GM12878 (cell line): ENCODE measurements at places on chromosomes 2 and 18.

GRCh38 chr2:78541088-78541450, 484.4 kb upstream of the REG3G start:
- no peak for DNase-seq

- DNase-seq = no peak
Measured at GRCh38 chr2:9109871-9110270, 96.7 kb upstream of the ASAP2 start.

- no peak for DNase-seq
Measured at GRCh38 chr18:79965119-79965902, 868 bp downstream of the HSBP1L1 start.

DNA sequence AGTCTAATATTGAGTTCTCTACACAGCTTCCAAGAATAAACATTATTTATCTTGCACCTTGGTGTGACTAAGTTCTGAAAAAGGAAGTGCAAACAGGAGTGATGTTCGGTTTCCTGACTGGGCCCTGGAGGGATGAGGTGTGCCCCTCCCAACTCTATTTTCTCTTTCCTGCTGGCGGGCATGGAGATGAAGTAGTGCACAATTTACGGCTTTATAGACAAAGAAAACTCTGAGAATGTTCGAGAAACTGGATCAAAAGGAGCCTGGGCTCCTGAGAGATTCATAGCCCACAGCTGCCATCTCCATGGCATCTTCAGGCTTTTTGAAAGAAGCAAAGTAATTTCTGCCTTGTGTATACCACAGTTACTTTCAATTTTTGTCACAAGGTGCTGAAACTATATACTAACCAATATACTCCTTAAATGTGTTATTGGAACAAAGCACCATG, 22.3 kb downstream of the LRATD1 start:
- peak; percentile 40 for DNase-seq
